GM12878 (cell line): ENCODE measurements at places on chromosomes 7 and 10. TPM values are rescaled to one million over a fixed set of nuclear protein-coding genes. Genes with fewer than 3 reads are reported as not detected.

The ZNF365 gene
- total RNA-seq = not detected in 2 replicates

The NPVF gene
- total RNA-seq = not detected in 2 replicates

The HOXA2 gene
- not detected in 2 replicates for total RNA-seq

The KCNIP2 gene
- total RNA-seq = 1.8 and 3.6 TPM in 2 replicates

The CCDC7 gene
- total RNA-seq = 4.0 and 7.3 TPM in 2 replicates

The FAM25A gene
- not detected in 2 replicates for total RNA-seq

The ANKRD22 gene
- total RNA-seq = 0.48 and 0.56 TPM in 2 replicates

The TLL2 gene
- total RNA-seq = 0.51 and 0.72 TPM in 2 replicates

The SLC18A3 gene
- total RNA-seq = not detected in 2 replicates

The FANK1 gene
- not detected in 2 replicates for total RNA-seq

The HOXA1 gene
- 0.23 TPM in 1 of 2 replicates, not detected in the other for total RNA-seq

The PTPRZ1 gene
- 0.21 TPM in 1 of 2 replicates, not detected in the other for total RNA-seq

The BLOC1S2 gene
- total RNA-seq = 54.4 and 58.6 TPM in 2 replicates

The HABP2 gene
- 0.13 and 0.16 TPM in 2 replicates for total RNA-seq

- DNase-seq = no peak
Measured at GRCh38 chr7:35508623-35509400, 186.1 kb downstream of the HERPUD2 start.

DNA sequence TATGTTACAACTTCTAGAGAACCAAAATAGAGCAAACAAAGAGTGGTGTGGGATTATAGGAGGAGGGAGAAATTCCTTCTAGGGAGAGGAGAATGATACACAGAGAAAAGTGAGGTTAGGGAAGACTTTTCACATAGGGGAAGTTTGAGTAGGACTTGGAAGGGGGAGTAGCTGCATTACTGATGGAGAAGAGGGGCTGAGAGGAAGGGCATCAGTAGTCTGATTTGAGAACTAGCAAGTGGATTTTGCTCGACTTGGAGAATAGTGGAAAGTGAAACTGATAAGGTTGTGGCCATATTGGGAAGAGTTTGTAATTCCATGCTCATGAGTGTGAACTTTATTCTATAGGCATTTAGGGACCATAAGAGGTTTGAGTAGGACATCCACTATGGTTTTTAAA is 6.1 kb downstream of the NRF1 start:
- no peak for DNase-seq

- no peak for DNase-seq
Measured at GRCh38 chr7:80334196-80334595, 177.7 kb downstream of the GNAT3 start.

GRCh38 chr7:113799896-113800295 is 118.9 kb downstream of the PPP1R3A start:
- peak; percentile 28 for DNase-seq

- DNase-seq = peak; percentile 86
Measured at GRCh38 chr10:14185316-14186045, 145.2 kb downstream of the FRMD4A start.

DNA sequence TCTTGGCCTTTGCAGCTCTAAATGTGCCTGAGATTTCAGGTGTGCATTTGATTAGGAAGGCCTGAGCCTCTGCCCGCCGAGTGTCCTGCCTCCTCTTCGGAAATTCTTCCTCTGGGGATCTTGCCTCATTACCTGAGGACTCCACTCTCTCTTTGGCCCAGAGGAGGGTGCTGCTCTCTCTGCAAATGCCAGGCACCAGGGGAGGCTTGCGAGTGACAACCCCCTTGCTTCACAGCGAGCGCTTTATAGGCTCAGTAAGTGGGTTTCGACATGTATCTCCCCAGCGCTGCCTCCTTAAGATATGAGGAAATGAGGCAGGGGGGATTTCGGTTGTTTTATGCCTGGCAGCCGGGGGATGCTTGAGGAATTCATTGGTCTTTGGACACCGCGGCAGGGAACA is 423.9 kb downstream of the GLRX3 start:
- no peak for DNase-seq

DNA sequence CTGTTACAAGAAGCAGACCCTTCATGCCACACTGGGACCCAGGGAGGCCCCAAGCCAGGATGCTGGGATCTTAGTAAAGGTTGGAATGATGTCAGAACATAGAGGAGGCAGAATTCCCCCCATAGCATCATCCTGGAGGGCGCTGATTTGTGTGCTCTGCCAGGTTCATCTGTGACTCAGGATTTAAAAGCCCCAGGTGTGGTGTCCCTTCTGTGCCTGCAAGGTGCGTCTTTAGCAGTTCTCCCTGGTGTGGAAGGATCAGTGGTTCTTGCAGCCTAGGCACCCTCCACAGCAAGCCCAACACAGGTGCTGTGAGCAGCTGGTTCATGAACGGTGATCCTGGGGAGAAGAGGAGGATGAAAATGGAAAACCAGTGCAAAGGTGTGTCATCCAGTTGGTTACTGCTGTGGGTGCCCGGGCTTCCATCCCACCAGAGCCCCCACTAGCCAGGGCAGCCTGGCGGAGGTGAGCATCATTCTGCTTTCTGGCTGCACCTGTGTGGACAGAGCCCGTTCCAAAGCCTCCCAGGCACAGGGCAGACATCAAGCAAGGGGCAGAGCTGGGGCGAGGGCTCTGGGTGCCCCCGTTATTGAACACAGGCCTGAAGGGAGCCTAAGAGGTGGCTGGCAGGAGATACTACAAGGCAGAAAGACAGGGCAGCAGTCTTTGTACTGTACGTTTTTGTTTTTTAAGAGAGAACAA is 49.5 kb downstream of the IKZF1 start:
- no peak for DNase-seq

- no peak for DNase-seq
Measured at GRCh38 chr10:74194545-74194944, 43.5 kb downstream of the ADK start.

DNA sequence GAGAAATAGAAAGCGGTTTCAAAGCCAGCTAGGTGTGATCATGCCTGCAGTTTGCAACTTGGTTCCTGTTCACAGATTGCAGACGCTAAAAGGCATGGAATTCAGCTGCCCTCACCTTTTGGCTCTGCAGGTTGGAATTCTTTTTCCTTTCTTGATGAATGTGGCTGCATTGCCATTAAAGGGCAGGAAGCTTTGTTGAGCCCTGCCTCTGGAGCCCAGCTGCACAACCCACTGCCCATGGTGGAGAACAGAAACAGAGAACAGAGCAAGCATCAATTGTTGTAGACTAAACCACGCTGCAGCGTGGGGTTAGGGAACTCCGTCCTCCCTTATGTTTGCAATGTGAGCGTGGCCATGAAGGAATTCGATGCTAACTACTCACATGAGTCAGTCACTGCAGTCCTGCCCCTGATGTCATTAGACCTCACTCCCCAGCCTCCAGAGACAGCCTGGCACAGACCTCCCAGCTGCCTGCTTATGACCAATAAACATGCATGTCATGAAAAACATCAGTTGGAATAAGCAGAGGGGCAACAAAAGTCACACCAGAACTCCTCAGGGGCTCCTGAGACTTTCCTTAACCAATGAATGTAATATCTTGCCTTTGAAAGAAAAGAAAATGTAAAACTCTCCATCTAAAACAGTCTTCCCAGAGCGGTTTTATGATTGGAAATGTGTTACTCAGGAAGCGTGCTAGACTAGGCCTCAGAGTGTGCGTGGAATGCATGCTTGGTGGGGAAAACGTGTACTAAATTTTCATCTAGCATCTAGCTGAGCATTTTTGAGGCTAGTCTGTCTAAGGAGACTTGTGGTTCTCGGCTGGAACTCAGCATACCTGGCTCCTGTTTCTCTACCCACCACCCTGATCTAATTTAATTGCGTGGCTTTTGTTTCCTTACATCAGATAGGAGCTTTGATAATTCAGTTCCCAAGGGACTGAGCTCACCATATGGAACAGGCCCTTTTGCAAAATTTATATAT is 232.2 kb downstream of the KIAA1217 start:
- DNase-seq = no peak

DNA sequence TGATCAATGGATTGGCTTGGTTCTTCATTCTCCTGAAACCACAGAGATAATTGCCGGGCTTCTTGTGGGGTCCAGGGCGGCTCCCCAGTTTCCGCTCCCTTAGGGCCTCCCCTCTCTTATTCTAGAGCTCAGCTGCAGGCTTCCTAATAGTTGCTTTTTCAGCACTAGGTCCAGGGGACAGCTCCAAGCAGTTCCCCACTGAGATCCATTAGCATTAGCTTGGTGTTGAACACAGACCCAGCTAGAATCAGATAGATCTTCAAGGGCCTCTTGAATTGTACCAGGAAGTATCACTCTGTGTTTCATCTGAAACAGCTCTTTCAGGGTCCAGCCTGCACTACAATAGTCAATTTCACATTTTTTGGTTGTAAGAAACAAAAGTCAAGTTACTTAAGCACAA is 238.7 kb downstream of the SEC23IP start:
- no peak for DNase-seq

GRCh38 chr7:102119213-102119651 is 167.4 kb upstream of the SH2B2 start:
- DNase-seq = no peak

DNA sequence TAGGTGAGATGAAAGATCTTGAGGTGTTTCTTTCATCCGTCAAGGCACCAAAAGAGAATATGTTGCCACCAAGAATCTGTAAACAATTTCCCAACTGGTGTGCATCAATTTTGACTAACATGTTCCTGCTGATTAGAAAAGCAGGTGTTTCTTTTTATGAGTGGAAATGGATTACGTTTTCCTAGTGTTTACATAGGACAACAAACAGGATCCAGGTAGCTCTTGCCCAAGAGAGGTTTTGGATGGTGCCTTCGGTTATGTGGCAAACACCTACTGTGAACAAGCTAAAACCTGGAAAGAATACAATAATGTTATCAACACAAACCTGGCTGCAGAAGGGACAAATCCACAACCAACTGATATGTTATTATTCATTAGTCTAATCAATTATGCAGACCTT is 53.6 kb upstream of the WNT16 start:
- DNase-seq = no peak

- no peak for DNase-seq
Measured at GRCh38 chr7:150847536-150847935, 4.8 kb upstream of the AOC1 start.

GRCh38 chr10:97708976-97709946 is 4.3 kb upstream of the MARVELD1 start:
- DNase-seq = no peak

GRCh38 chr7:25675789-25676474 is 447.6 kb upstream of the NPVF start:
- no peak for DNase-seq

- DNase-seq = no peak
Measured at GRCh38 chr7:4883372-4884144, at the start of gene RADIL. Gene RADIL (minus strand): TSS chr7:4883716. CDS start chr7:4878139, 5,577 bp downstream.

GRCh38 chr10:30839652-30840051 is 192.0 kb downstream of the ZNF438 start:
- no peak for DNase-seq

- no peak for DNase-seq
Measured at GRCh38 chr7:39324139-39324760, 242.0 kb upstream of the YAE1 start.

- no peak for DNase-seq
Measured at GRCh38 chr10:9762966-9763656, 1254.6 kb upstream of the CELF2 start.

- DNase-seq = peak; percentile 16
Measured at GRCh38 chr10:17257466-17258321, 29.7 kb downstream of the VIM start.

DNA sequence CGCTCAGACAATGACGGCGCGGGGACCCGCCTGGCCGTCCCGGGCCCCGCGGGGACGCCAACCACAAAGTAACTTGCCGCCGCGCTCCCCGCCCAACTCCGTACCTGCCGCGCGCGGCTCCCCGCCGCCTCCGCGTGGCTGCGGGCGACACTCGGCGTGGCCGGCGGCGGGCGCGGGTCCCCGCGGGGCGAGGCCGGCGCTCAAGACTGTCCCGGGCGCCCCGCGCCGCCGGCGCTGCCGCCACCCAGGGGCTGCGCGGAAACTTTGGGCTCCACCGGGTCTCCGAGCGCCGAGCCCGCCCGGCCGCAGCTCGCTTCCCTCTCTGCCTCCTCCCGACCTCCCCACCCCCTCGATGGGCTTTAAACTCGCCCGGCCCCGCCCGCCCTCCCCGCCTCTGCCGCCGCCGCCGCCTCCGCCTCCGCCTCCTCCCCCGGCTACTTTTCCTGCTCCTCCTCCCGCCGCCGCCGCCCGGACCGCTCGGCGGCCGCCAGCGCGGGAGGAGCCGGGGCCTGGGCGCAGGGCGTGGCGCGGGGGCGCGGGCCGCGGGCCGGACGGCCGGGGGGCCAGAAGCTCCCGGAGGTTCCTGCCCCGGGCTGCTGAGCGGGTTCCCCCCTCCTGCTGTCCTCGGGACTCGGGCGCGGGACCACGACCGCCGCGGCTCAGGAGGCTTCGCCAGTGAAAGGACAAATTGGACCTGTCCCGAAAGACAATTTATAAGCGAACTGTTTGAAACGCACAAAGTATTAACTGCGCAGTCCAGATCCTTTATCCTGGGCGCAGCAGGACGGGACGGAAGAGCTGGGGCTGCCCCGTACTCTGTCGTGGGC is 10.6 kb upstream of the GRB10 start:
- DNase-seq = no peak

GRCh38 chr10:70761727-70762350 is 23.3 kb downstream of the TBATA start:
- no peak for DNase-seq

DNA sequence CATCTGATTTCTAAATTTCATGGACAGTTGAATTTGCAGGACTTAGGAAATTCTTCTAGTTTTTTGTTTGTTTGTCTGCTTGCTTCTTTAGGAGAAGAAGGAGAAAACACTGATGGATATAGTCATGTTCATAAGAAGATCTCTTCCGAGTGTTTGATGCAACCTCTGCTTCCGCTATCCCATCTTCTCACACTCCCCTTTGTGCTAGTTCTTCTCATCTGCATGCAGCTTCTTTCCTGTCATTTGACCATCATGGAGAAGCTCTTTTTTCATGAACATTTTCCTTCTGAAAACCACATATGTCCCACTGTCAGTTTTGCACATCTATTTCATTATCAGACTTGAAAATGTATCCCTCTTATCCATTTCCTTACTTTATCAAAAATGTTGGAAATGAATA is 346.9 kb upstream of the PRKCQ start:
- DNase-seq = no peak

GRCh38 chr7:41197769-41198168 is 505.1 kb downstream of the INHBA start:
- no peak for DNase-seq

DNA sequence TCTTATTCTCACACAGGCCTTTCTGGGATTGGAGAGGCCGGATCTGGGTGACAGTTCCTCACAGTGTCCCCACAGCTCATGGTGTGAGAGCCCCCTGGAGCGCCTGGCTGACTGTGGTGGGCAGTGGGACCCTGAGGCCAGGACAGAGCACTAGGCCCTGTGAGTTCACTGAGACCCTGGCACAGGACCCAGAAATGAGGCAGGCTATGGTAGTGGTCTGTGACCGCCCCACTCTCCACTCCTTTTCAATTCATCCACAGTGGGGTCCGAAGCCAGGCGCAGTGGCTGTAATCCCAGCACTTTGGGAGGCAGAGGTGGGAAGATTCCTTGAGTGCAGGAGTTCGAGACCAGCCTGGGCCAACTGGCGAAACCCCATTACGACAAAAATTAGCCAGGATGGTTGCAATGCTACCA is 95.9 kb upstream of the TNRC18 start:
- no peak for DNase-seq
